ENCODE measurements at places on chromosomes 11 and 22.

GRCh38 chr11:134045799-134046635 lies 22.9 kb upstream of the JAM3 start:
- DNase-seq = peak; percentile 34

GRCh38 chr22:26777156-26777801 lies 119.9 kb downstream of the MIAT start:
- no peak for DNase-seq

GRCh38 chr11:39804271-39804670 lies 1655.2 kb downstream of the LRRC4C start:
- no peak for DNase-seq

GRCh38 chr11:111463276-111463675 lies 48.9 kb downstream of the BTG4 start:
- no peak for DNase-seq

- no peak for DNase-seq
These were observed 77.2 kb downstream of the PISD start for GRCh38 chr22:31584804-31585160.

GRCh38 chr11:106288057-106288456 lies 210.6 kb downstream of the AASDHPPT start:
- DNase-seq = no peak

DNA sequence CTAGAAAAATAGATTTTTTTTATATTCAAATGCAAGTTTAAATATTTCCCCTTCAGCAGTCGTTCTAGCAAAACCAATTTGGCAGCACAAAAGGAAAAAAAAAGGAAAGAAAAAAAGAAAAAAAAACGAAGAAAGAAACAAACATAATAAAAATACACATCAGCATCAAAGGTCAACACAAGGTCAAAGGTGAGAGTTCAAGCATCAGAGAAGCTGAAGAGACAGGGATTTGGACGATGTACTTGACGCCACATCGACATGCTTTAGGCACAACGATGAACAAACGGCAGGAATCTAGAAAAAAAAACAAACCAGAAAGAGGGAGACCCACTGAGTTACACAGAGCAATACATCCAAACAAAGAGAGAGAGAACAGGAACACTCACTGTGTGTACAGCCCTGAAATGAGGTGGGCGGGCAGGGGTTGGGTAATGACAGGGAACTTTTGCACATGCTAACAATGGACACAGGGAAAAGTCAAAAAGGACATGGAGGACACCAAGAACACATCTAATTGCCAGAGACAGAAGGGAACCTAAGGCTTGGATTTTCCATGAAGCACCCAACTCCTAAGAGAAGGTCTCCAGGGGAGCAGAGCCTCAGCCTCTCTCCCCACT lies 19.8 kb upstream of the RAPSN start:
- DNase-seq = no peak

DNA sequence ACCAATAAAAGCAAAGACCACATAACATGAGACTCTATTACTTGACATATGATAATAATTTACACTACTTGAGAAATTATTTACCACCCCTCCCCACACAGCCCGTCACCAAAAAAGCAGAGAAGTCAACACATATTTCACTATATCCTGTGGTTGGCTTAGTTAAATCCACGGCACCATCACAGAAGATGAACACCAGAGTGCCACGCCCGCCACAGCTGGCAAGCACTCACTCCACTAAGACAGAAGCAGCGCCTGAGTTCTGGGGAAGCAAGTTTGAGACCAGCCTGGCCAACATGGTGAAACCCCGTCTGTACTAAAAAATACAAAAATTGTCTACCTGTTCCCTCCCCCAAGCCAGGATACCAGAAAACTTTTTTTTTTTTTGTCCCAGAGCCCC lies 53.1 kb downstream of the PACSIN2 start:
- no peak for DNase-seq

DNA sequence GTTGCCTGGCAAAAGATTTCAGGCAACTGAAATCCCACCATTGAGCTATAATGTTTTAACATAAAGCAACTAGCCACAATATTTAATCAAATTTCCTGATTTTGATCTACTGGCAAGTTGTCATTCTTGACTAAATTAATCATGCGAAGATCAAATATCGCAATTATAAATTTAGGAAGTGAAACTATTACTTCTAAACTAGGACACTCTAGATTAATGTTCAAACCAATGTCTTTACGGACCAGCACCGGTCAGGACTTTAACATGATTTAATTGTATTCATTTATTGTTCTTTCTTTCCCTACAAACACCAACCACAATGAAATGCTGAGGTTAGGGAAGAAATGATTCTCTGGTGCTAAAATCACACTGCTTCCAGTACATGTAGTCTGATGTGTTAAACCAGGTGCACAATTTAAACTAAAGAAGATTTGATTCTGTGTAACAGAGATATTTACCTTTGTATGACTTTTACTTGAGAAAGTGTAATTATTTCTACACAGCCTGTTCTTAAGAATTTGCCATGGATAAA lies 14.9 kb downstream of the GAS2 start:
- DNase-seq = no peak

- DNase-seq = peak; percentile 12
These were observed 16.2 kb downstream of the DYNC2H1 start for GRCh38 chr11:103125462-103125861.

GRCh38 chr11:103042161-103042560 lies 49.8 kb downstream of the DCUN1D5 start:
- no peak for DNase-seq

DNA sequence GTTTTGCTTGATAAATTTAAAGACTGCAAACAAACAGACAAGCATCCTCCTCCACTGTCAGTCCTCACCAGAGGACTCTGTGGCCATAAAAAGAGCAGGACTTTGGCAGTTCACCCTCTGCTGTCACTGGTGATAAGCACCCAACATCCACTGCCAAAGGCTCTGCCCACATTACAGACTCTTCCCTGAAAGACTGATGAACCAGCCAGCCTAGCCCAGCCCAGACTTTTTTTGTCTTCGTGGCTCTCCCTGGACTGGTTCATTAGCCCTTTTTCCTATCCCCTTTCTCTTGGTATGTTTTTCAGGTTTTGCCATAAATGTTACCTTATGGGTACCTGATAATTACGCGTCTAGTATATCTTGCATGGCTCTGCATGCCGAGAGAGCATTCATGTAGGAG lies 15.1 kb downstream of the ST14 start:
- DNase-seq = no peak

GRCh38 chr11:215581-216037 lies 8.1 kb downstream of the RIC8A start:
- DNase-seq = peak; percentile 64

- no peak for DNase-seq
These were observed 213.6 kb upstream of the ZBED5 start for GRCh38 chr11:11071486-11071885.

GRCh38 chr11:508956-509355 lies 1.9 kb upstream of the RNH1 start:
- no peak for DNase-seq

- DNase-seq = peak; percentile 92
These were observed 4.2 kb upstream of the STIP1 start for GRCh38 chr11:64181506-64182411.

GRCh38 chr22:46409631-46410210 lies 74.2 kb downstream of the TRMU start:
- DNase-seq = no peak

- peak; percentile 30 for DNase-seq
These were observed 90.6 kb downstream of the GAB4 start for GRCh38 chr22:16917144-16918003.

DNA sequence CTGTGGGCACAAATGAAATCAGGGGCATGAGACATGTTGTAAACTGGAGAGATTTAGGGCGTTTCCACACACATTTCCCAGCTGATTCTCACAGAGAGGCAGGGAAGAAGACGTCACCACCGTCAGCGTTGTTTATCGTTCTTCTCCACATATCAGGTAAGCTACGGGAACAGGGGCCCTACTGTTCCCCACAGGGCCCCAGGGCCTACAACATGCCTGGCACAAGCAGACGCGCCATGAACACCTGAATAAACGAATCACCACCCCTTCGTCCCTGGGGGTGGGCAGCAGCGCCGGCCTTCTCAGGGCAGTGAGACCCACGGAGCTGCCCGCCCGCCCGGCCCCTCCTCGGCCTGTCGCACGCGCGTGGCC lies 342 bp downstream of the EFCAB6 start:
- peak; percentile 68 for DNase-seq

DNA sequence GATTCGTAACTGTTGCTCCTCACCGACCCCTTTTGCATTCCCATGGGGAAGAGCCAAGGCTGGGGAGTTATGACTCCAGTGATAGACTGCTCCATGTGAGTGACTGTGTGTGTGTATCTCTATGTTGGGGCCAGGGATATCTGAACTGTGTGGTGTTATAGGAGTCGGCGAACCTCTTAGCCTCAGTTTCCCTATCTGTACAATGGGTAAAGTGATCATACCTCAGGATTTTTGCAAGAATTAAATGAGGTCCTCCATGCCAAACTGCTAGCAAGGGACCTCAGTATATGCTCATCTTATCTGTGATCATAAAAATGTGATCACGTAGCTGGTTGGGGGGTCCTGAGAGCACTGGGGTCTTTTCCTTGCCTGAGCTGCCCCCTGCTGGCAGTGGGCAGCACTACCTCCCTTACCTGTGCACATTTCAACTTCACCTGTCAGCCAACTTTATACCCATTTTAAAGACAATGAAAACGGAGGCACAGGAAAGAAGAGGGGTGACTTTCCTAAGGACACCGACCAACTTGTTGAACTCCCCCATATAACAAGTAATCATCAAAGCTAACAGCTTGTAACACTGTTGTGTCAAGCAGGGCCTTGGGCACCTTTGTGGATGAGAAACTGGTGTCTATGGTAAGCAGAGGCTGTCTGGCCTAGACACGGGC lies 1.4 kb upstream of the DPP3 start:
- peak; percentile 38 for DNase-seq

DNA sequence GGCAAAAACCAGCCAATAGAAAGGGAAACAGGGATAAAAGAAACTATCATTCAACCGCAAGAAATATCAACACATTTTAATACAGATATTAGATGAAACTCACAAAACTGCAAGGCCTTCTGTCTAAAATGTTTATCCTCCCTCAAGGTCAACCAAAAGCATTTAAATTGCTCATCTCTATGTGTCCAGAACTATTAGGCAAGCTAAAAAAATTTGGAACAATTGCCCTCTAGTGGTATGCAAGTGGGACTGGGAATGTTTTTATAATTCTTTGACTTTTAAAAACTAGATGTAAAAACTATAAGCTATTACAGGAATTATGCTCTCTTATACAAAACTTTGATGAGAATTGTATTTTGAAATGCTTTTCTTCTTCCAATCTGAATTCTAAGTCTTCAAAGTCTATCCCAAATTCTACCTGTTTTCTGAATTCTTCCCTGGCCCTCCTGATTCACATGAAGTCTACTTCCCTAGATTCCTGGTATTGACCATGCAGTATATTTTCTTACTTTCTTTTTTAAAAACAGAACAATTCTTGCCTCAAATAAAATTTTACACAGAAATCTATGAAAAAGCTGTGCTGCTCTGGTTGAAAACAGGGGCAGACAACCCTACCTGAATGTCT lies 4.9 kb downstream of the CWC15 start:
- DNase-seq = peak; percentile 38

DNA sequence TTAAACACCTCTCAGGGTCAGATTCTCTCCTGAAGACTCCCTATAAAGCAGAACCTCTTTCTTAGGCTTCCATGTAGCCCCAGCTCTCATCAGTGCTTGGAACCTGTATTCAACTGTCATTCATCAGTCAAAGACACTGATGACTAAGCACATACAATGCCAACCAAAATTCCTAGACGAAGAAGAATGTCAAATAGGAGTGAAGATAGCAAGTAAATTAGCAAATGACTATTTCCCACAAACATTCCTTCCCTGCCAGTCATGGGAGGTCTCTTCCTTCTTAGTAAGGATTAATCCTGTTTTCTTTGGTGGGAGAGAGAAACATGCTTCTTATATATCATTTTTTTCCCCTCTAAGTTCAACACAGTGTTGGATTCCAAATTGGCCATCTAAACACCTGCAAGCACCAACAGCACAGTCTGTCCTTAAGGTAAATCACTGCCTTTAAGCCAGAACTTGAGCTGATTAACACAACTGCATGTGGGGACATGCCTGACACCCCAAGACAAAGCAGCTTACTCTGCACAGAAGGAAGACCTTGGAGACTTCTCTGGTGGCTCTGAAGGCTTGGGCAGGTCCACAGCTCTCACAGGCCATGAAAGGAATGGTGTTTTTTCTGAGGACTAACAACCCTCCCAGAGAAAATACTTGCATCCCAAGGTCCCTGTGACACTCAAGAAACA lies 47.5 kb upstream of the ME3 start:
- peak; percentile 85 for DNase-seq

GRCh38 chr22:49431551-49431950 lies 396.1 kb downstream of the BRD1 start:
- no peak for DNase-seq

DNA sequence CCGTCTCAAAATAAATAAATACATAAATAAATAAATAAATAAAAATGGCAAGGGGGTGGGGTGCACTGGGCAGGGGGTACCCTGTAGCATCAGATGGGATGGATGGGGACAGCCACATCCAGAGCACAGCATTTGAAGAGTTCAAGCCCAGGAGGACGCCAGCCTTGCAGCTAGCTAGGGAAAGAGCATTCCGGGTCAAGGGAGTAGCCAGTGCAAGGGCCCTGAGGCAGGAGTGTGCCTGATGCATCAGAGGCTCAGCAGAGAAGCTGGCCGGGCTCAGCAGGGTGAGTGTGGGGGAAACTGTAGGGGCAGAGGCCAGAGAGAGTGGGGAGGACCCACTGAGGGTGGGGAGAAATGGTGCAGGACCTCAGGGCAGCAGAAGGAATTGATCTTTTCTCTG lies 23.7 kb upstream of the CCND1 start:
- no peak for DNase-seq

- no peak for DNase-seq
These were observed 4485.9 kb upstream of the OR11H1 start for GRCh38 chr22:11042116-11042515.

GRCh38 chr11:10398525-10398924 lies 56.5 kb upstream of the AMPD3 start:
- DNase-seq = no peak

DNA sequence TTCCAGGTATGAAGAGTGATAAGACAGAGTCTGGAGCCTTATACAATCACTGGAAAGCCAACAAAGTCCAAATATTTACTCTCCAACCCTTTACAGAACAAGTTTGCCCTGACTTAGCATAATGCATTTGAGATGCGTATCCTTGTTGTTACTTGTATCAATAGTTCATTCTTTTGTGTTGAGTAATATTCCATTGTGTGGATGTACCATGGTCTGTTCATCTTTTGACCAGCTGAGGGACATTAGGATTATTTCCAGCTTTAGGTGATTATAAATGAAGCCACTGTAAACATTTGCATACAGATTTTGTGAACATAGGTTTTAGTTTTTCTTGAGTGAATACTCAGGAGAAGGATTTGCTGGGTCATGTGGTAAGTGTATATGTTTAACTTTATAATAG lies 9.7 kb downstream of the SDHAF2 start:
- DNase-seq = no peak
